Right lobe of liver (tissue), 6 donors: ENCODE measurements at places on chromosomes 5 and 9. TPM values are rescaled to one million over a fixed set of nuclear protein-coding genes. Genes with fewer than 3 reads are reported as not detected.

GFI1B gene
- 0.39 TPM for total RNA-seq

SH2D3C gene
- 1.7 TPM for total RNA-seq

OCLN gene
- 50.6 TPM for total RNA-seq

DNA sequence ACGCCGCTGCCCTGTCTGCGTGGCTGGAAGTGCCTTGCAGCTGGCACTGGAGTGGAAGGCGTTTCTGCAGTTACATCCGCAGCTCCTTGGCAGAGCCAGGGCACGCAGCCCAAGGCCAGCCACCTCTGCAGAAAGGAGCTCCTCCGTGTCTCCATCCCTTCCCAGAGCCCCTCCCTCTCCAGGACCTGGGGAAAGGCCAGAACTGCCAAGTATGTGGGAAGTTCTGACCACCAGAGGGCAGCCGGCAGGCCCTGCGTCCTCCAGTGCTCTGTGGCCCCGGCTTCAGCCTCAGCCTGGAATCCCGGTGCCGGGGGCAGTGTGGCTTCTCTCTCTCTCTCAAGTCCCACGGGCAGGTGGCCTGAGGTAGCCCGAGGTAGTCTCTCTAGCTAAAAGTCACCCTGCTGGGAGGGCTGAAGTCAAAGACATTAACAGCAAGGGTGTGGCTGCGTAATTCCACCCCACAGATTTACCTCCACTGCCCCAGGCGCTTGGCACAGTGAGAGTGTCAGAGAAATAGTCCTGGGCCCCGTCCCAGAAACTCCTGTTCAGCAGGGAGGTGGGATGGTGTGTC, 101.7 kb upstream of the FCN2 start:
- H3K27ac ChIP-seq = no peak overlapping the region
- no peaks in the 10 kb centered on the region for H3K4me1 ChIP-seq
- no peaks in the 10 kb centered on the region for H3K27me3 ChIP-seq
- no peak overlapping the region for H3K4me3 ChIP-seq
- no peaks in the 10 kb centered on the region for H3K36me3 ChIP-seq
- peak; percentile 71 for DNase-seq
